ENCODE measurements at places on chromosomes 1 and 21.

DNA sequence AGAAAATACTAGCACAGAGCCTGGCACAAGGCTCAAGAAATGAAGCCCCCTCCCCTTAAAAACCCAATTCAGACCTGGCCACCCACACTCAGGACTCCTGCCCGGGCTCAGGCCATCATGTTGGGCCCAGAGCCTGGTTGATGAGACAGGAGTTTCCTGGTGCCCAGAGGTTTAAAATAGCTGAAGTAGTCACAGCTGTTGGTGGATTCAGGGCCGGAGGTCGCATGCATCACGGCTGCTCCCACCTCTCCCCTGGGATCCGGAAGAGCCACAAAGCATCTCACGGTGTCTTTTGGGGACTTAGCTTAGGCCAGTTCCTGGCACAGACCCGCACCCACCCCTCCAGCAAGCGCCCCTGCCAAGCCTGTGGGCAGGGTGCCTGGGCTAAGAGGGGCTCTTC, 2.6 kb upstream of the PADI2 start:
- DNase-seq, result no peak

- peak; percentile 23 for DNase-seq
These were observed 1.5 kb downstream of the CA6 start for GRCh38 chr1:8947127-8947691.

GRCh38 chr1:164470996-164471395, 88.0 kb upstream of the PBX1 start:
- no peak for DNase-seq

GRCh38 chr1:24186993-24187790, at the start of gene IFNLR1:
Gene IFNLR1 (minus strand): TSS chr1:24187289. CDS start chr1:24187248, 41 bp downstream.
- DNase-seq, result peak; percentile 80

DNA sequence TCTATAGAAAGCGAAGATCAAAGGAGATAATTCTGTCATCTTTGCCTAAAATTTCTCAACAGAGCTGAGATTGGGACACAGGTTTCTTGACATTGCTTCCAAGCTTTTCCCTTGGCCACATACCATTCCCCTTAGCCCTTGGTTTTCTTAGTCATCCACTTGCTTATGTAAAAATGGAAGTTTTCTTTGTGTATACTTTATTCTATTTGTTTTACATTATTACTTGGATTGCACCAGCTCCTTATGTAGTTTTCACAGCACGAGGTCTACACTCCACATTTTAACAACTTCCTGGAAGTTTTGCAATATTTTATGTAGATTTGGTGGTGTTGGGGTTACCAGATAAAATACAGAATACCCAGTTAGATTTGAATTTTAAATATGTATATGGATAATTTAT, 129.8 kb downstream of the PLA2G4A start:
- DNase-seq, result no peak

GRCh38 chr1:201384406-201384782, 6.9 kb upstream of the TNNT2 start:
- no peak for DNase-seq

GRCh38 chr21:17612565-17613241, at the start of gene BTG3:
Gene BTG3 (minus strand): TSS chr21:17612901. CDS start chr21:17609144, 3,757 bp downstream.
- DNase-seq, result peak; percentile 77

DNA sequence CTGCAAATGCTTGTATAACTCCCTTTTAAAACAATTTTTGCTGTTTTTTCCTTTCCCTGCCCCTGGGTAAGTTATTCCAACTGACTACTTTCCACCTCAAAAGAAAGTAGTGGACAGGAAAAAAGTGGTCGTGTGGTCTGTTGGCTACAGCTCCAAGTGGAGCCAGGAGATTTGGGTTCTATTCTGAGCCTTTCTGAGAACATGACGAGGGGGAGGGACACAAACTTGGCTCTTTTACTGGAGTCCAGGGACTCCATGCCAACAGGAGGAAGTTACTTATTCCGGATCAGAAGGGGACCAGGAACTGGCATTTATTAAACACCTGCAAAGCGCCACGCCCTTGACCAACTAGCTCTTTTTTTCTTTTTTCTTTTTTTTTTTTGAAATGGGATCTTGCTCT, 79.0 kb upstream of the CAPZB start:
- no peak for DNase-seq

- DNase-seq, result no peak
These were observed 29.8 kb upstream of the VTCN1 start for GRCh38 chr1:117240547-117240946.

DNA sequence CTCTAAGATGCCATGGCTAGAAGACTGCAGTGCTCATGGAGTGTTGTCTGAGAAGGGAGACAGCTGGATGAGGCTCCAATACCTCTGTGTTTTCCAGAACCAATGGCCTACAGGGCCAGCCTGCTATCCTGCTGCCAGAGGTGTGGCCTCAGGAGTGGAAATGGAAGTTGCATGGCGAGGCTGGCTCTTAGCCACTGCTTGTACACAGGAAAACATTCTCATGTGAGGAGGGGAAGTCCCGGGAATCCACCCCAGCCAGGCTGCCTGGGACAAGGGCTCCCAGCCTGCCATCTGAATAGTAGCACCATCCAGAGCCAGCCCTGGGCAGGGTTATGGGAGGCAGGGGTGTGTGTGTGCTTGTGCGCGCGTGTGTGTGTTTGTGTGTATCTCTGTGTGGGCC, 56.5 kb downstream of the SDC3 start:
- no peak for DNase-seq

- no peak for DNase-seq
These were observed 170.4 kb upstream of the KCNK2 start for GRCh38 chr1:214912127-214912526.

DNA sequence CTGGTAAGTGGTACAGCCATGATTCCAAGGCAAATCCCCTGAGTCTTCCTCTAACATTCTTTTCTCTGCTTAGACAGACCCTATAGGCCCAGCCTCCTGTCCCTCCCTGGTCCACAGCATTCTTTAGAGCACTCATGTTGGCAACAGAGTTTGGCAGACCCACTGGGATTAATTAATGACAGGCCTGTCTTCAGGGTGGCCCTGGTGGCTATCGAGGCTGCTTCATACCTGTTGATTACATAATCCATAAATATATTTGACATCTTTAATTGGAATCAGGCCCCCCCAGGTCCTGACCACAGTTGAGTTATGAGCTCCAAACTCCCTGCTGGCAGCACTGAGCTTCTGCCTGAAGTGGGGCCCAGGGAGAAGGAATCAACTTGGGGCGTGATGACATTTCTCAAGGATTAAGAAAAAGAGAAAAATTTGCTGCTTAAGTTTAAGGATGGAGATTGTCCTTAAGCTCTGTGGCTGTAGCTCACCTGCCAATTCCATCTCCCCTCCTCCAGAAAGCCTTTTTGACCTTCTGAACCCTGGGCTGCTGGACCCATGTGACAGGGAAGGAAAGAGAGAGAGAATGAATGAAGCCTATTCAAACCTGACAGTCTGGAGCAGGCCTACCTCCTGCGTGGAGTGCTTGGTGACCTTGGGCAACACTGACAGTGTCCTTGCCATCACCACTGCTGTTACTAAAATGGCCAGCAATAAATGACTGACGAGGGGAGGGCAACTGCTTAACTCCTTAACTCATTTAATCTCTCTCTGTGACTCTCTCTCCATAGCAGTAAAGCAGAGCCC, 156.6 kb downstream of the TRABD2B start:
- no peak for DNase-seq

All from stimulated activated CD4-positive, alpha-beta T cell treated with anti-CD3 and anti-CD28 coated beads, Interleukin-4, amount 100 ng/mL, for 24 hours (primary cell).